Aorta (tissue), 5 donors: ENCODE measurements at places on chromosomes 2 and 18. TPM values are rescaled to one million over a fixed set of nuclear protein-coding genes. Genes with fewer than 3 reads are reported as not detected.

GRCh38 chr2:141105763-141106162 lies 1025.1 kb downstream of the LRP1B start:
- H3K27ac ChIP-seq = no peak overlapping the region
- no peaks in the 10 kb centered on the region for H3K27me3 ChIP-seq
- H3K4me1 ChIP-seq = no peaks in the 10 kb centered on the region
- DNase-seq = no peak

DNA sequence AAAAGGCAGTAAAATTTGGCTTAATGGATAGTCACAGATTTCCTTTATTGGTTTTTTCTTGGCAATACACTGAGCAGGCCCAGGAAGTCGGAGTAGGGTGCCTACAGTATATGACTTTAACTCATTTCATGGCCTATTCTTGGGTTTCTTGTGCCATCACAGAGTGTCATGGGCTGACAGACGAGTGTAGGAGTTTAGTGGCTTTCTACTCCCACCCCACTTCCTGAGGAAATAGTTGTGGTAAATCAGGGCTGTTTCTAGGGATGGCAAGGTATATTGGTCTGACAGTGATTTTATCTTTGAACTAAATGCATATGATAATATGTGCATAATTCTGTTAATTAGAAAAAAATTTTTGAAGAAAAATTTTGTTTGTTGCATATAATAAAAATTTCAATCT lies 100.1 kb downstream of the PLCL1 start:
- no peak overlapping the region for H3K4me3 ChIP-seq
- H3K4me1 ChIP-seq = peaks cover 22% of the 10 kb centered on the region
- no peak overlapping the region for H3K27ac ChIP-seq
- no peaks in the 10 kb centered on the region for H3K27me3 ChIP-seq
- no peak for DNase-seq

- H3K27ac ChIP-seq = no peak overlapping the region
- DNase-seq = no peak
- H3K4me3 ChIP-seq = no peak overlapping the region
- H3K36me3 ChIP-seq = no peaks in the 10 kb centered on the region
- H3K4me1 ChIP-seq = no peaks in the 10 kb centered on the region
These were observed 72.6 kb downstream of the PLEKHM3 start for GRCh38 chr2:207952564-207953345.

DNA sequence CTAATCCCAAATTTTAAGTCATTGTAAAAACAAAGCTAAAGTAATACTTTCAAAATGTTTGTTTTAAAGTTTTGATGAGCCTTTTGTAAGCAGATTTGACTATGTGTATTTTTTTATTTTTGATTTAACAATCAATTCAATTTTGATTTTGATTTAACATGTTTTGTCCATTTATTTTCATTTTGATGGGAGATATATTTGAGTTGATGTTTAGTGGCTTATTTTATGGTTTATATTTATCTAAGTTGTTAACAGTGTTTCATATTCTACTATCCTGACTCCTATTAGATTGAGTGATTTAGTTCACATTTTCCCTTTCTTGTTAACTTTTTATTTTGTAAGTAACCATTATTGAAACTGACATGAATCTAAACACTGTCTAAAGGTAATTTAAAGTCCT lies 44.7 kb downstream of the TMEM18 start:
- no peak overlapping the region for H3K27ac ChIP-seq
- H3K4me1 ChIP-seq = no peaks in the 10 kb centered on the region
- no peak for DNase-seq
- H3K4me3 ChIP-seq = no peak overlapping the region

The PIK3C3 gene
- 35.5 TPM for polyA plus RNA-seq

The COL4A4 gene
- polyA plus RNA-seq = 14.9 TPM

The VSNL1 gene
- not detected for polyA plus RNA-seq

The CNRIP1 gene
- polyA plus RNA-seq = 24.8 TPM
